Left lung (tissue), 14 donors: ENCODE measurements at places on chromosomes 16 and 17. TPM values are rescaled to one million over a fixed set of nuclear protein-coding genes. Genes with fewer than 3 reads are reported as not detected.

DNA sequence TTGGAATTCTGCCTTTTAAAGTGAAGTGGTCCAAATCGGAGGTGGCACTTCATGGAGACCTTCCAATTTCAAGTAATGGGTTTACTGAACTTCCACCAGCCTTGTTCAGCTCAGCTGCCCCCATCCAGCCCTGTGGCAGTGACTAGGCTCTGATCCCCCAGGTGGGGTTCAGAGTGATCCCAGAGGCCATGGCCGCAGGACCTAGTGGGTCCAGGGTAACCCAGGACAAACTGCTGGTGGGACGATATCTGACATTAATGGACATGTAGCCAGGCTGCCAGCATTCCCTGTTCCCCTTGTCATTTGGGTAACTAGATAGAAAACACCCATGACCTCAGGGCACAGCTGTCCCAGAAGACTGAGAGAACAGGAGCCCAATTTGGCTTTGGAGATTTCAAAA lies 209.9 kb downstream of the GSG1L start:
- no peak for DNase-seq

DNA sequence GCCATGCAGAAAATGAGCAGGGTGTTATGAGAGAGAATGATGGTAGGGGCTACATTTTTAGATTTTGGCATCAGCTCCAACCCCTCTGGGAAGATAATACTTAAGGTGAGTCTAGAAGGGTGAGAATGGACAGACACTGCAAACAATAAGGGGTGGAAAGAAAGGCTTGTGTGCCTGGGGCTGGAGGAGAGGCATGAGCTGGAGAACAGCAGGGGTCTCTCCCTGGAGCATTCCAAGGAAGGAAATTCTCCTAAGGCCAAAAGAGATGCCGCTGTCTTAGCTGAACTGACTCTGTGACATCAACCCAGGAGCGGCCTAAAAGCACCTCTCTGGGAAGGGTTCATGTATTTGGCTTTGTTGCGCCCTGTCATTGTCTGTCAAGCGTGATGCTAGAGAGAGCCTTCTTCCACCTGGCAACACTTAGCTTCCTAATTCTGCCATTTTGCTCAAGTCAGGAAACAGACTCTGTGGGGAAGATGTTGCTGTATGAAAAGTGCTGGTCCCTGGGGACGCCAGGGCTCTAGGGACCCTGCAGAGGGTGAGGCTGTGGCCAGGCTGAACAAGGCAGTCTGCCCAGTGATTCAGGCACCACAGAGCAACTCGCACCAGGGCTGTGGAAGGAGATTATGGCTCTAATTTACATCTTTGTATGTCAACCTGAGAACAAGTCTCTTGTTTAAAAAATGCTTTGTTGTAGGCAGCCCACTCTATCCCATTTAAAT lies 225.7 kb downstream of the CBLN1 start:
- DNase-seq: no peak

GRCh38 chr16:50234771-50235556 lies 31.4 kb upstream of the ADCY7 start:
- no peak for DNase-seq

- DNase-seq: no peak
Measured at GRCh38 chr17:47719411-47720152, 13.5 kb upstream of the TBX21 start.

DNA sequence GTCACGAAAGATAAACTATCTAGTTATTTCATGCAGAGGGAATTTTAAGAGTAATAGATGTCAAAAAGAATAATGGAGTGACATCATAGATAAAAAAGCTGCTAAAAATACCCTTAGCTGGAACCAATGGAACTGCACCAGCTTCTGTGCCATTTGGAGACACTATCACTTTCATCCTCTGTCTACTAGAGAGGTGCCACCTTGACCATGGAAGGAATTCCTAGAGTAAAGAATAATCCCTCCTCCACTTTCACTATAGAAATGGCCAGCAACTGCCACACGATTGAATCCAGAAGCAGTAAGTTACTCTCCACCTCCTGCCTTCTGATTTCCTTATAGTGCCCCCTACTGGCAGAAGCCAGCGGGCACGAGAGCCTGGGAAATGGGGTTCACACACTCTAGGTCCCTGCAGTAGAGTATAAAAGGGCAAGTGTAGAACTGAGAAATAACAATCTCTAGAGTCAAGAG lies 2.8 kb upstream of the ALDH3A2 start:
- peak; percentile 23 for DNase-seq

GRCh38 chr17:2136241-2136640 lies 81.3 kb downstream of the HIC1 start:
- DNase-seq: no peak

DNA sequence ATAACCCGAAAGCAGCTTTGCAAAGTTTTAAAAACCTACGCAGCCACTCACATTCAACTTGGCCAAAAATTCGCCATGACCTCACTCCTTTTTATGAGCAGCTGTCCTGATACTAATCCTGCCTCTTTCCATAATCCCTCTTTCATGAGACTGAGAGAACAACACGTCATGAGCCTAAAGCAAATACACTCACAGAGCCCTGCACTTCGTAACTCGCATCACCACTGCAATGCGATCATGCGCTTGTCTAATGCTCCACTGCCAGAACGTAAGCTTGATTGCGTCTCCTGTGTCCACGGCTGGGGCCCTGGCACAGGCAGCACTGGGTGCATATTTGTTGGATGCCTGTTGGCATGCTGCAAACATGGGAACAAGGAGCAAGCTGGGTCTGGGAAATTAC lies 36.2 kb downstream of the CDRT4 start:
- DNase-seq: no peak

DNA sequence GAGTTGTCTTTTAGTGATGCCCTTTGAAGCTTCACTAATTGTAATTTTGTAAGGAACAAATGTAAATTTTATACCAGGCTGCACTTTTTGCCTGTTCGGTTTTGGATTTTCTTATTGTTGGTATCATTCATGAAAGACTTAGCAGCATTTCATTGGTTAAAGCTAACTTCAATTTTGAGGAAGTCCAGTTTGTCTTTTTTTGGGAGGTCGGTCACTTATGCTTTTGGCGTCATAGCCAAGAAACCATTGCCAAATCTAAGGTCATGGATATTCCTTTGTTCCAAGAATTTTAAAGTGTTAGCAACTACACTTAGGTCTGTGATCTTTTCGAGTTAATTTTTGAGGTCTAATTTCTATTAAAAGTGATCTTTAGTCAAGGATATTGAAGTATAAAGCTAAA lies 77.1 kb downstream of the PRKCA start:
- no peak for DNase-seq

DNA sequence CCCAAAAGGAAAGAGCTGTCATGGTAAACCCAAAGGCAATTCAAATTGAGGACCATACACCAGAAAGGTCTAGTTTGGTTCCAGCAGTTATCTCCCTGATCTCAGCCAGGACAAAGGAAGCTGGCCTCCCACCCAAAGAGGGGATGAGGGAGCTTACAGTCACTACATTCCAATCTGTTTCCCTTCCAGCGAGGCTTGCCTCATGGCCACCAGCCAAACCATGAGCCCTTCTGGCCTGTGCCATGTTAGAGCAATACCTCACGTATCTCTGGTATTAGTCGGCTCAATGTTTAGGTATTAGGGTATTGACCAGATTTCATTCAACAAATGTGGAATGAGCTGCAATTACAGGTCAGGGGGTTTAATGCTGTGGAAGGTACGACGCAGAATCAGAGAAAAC lies 8.4 kb downstream of the NDUFAB1 start:
- no peak for DNase-seq

- DNase-seq: no peak
Measured at GRCh38 chr17:83155128-83156121, 76.0 kb downstream of the METRNL start.

- DNase-seq: no peak
Measured at GRCh38 chr17:77696721-77697460, 261.6 kb upstream of the TNRC6C start.

GRCh38 chr16:56409195-56409594 lies 16.1 kb downstream of the AMFR start:
- DNase-seq: no peak

GRCh38 chr17:39744075-39744835 lies 6.5 kb downstream of the GRB7 start:
- no peak for DNase-seq

DNA sequence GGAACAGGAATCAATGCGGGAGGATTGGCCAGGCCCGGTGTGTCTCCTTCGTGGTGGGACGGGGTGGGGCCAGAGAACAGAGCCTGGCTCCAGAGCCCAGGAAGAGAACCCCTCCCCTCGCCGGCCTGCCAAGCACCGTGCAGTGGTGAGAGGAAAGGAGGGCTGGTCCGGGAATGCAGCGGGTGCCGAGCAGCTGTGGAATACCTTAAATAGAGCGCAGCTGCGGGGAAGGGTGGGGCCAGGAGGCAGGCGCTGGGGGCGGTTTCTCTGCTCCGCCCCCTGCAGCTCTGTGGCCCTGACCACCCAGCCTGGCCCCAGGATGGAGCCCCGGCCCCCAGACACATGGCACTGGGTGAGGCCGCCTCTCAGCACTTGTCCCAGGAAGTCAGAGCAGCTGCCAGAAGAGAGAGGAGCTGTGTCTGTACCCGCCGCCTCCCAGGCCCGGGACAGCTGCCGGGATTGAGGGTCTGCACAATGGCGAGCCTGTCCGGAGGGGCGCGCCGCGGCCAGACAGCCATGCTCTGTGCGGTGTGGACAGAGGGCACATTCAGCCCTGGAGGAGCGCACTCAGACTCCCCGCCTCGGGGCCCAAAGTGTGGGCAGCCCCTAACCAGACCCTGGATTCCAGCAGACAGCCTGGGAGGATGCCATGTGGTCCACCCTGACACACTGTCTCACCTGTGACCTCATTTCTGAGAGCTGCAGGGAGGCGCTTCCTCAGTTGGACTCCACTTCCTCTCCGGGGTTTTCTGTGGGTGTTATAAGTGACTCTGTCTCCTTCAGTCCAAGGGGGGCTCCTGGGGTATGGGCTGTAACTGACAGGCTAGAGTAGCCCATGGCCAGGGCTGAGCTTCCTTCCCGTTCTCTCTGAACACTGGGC lies 268.8 kb downstream of the SEC14L1 start:
- DNase-seq: no peak

- DNase-seq: no peak
Measured at GRCh38 chr16:25868106-25868505, 176.3 kb downstream of the HS3ST4 start.

GRCh38 chr17:17084941-17085340 lies 42.7 kb downstream of the MPRIP start:
- no peak for DNase-seq

DNA sequence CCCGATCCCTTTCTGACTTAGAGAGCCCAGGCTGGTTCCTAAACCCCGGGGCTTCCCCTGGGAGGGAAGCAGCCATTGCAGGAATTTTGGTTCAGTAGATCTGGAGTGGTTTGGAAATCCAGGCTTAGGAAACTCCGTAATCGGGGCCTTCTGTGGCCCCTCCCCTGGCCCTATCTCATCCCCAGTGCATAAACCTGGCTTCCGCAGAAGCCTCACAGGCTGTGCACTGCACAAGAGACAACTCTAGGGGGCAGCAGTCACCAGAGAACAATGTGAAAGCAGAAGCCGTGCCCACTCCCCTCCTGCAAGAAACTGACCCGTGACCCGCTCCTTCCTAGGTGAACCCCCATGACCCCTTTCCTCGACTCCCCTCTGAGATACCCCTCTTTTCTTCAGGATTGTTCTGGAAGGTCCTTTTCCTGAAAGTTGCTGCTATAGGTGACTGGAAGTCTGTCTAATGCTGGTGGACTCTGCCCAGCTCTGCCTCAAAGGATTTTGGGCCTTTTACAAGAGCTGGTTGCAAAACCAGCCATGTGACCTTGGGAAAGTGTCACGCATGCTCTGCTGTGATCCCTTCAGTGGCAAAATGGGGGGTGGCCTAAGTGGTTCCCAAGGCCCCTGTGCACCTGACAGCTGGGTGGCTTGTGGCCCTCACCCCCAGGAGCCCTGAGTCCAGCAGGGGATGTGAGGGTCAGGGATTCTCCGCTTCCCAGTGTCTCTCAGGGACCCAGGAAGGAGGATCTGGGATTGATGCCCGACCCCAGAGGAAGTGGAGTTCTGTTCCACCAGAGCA lies 14.4 kb downstream of the GUCY2D start:
- DNase-seq: no peak

- DNase-seq: no peak
Measured at GRCh38 chr17:15123593-15124263, 141.4 kb downstream of the PMP22 start.

GRCh38 chr16:78446486-78446885 lies 347.0 kb downstream of the WWOX start:
- DNase-seq: no peak

DNA sequence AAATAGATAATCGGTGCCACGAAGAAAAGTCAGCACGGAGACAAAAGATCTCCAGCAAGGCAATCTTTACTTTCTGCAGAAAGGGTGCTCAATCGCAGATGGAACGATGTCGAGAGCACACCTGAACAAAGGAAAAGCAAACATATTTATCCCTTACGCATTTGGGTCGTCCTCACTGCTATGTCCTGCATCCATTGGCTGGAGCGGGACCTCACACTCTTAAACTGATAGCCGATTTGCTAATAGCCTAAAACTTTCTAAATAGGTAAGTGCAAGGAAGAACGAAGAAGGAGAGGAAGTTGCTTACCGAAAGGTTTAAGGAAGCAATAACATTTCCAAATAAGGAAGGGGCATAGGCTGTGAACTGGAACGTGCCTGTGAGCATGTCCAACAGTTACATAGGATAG lies 1.2 kb upstream of the AKAP10 start:
- no peak for DNase-seq

GRCh38 chr16:64870859-64871258 lies 251.0 kb downstream of the CDH11 start:
- DNase-seq: no peak

GRCh38 chr17:72693956-72694355 lies 398.5 kb downstream of the SLC39A11 start:
- DNase-seq: no peak

The COL1A1 gene
- 867 TPM for total RNA-seq

The NOL3 gene
- 36.7 TPM for total RNA-seq

The PRSS33 gene
- total RNA-seq: not detected

The MYH1 gene
- total RNA-seq: 0.05 TPM

The KRTAP9-4 gene
- total RNA-seq: not detected

The LPO gene
- not detected for total RNA-seq

The RNF135 gene
- total RNA-seq: 38.5 TPM

The RAP1GAP2 gene
- 14.5 TPM for total RNA-seq

The KRTAP4-3 gene
- total RNA-seq: not detected

The CEMP1 gene
- 1.1 TPM for total RNA-seq

The FAM171A2 gene
- total RNA-seq: 1.4 TPM
